Left kidney (tissue), 8 donors: ENCODE measurements at places on chromosomes 2 and 18.

DNA sequence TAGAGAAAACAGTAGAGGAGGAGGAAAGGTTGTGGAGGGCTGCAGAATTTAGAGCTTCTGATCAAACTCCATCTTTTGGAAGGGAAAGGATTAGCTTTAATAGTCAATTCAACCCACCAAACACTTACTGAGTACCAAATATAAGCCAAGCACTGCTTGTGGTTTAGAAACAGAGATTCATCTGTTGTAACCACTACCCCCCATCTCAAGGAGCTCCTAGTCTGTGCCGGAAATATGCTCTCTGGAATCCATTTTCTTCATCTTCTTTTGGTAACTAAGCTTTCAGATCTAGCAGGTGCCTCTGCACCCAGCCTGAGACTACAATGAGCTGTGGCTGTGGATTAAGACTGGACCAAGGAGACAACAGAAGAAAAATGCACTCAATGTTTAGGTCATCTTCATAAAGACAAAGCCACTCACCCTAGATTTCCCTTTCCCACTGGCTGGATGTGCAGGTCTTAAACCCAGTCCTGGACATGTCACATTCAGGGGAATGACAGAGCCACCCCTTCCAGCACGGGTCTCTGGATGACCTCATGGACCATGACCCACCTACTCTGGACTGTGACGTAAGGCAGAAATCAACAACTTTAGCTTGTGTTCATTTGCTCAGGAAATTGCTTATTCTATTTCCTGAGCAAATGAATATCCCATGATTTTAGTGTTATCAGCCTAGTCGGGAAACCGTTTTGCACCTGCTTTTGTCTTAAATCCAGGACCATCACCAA lies 52.9 kb downstream of the EPB41L3 start:
- DNase-seq = no peak

- DNase-seq = no peak
Observed at GRCh38 chr2:100895934-100896685, 76.2 kb downstream of the NPAS2 start.

- DNase-seq = peak; percentile 78
Observed at GRCh38 chr2:69012310-69013141, 453 bp upstream of the ANTXR1 start.

GRCh38 chr2:78009289-78009688 lies 487.1 kb upstream of the LRRTM4 start:
- no peak for DNase-seq

DNA sequence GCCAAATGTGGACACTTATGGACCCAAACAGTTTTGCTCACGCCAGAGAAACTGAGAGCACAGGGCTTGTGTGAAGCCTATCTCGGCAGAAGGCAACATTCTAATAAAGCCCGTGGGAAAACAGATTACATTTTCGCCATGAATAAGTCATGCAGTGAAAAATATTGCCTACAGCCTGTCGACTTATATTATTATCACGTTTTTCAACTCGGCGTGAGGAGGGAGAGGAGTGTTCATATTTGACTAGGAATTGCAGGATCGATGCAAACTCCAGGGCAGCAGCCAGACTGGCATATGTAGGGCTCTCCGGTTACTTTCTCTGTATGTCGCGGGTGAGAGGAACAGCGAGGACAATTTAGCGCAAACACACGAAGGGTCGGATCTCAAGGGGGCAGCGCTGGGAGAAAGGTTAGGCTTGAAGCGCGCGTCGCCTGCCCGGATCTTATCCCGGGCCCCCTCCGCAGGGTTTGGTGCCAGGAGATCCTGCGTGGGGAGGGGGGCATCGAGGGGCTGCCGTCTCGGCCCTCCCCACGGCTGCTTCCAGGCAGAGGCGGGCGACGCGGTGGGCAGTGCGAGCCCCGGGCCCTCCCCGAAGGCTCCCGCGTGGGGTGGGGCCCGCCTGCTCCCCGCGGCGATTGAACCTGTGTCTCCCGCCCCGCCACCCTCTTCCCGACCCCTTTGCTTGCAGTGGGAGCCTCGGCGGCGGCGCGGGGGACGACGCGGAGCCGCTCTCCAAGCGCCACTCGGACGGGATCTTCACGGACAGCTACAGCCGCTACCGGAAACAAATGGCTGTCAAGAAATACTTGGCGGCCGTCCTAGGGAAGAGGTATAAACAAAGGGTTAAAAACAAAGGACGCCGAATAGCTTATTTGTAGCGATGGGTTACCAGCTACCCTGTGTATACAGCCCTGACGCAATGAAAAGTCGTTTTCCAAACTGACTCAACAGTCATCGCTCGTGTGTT lies 4.4 kb downstream of the ADCYAP1 start:
- no peak for DNase-seq

GRCh38 chr2:36653967-36654694 lies 42.4 kb upstream of the VIT start:
- no peak for DNase-seq

- DNase-seq = no peak
Observed at GRCh38 chr2:86226636-86227520, 27.6 kb downstream of the MRPL35 start.

DNA sequence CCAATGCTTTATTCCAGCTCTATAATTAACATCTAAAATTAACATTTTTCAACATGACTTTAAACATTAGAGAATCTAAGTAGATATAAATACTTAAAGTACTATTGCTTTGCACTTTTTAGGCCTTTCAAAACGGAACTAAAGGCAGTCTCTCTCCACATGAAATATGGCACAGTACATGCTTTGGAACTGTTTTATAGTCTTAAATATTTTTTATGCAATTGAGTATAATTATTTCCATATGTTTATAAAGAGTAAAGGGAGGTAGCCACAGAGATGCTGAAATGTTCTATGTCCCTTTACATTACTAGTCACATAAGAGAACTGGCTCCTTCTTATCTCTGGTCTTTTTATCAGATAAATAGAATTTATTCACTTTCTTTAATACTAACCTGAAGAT lies 674.0 kb downstream of the PLCL1 start:
- no peak for DNase-seq

DNA sequence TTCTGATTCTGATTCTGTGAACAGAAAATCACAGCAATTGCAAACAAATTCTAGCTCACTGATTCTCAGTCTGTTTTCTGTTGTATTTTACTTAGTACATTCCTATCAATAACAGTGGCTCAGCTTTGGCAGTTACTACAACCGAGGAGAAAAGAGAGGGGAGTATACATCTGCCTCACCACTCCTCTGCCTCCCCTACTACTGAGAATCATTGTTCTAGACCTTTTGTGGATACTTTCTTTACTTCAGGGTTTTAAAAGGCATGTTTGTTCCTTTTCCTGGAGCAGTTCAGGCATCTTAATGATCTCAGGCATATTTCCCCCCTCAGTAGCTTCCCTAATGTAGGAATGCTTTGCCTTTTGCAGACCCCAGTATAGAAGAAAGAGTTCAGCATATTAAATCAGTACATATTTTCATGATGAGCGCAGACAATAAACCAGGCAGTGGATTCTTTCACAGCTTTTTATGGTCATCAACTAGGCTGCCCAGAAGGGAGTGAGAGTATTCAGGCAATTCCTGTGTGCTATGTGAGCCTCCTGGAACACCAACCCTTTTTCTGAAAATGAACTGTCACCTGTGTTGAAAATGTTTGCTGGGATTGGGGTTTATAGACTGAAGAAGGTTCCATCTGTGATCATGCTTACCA lies 10.3 kb downstream of the STAMBP start:
- no peak for DNase-seq

GRCh38 chr2:147632198-147632597 lies 212.6 kb upstream of the ACVR2A start:
- no peak for DNase-seq

DNA sequence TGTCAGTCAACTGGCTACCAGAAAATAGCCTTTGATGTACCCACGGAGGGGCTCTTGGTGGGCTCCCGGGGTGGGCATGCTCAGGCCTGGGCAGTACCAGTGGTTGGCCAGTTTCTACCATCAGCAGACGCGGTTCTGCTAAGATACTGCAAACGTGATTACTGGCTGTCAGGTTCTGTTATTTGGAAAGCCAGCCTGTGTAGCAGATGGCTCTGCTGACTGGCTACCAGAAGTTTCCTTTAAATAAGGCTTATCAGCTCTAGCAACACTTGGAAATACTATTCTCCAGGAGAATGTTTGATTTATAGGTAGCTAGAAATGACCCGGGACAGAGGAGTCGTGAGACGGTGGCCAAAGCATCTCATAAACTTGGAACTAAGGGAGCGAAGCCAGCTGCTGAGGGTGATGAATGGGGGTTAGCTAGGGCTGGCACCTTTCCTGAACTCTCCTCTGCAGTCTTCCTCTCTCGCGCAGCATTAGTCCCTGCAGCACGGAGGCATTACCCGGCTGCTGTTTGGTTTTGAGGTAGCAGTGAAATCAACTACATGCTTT lies 171.9 kb downstream of the AGAP1 start:
- peak; percentile 47 for DNase-seq

- peak; percentile 61 for DNase-seq
Observed at GRCh38 chr2:237072067-237072931, 13.4 kb upstream of the COPS8 start.

- no peak for DNase-seq
Observed at GRCh38 chr2:135256531-135257260, 204.6 kb downstream of the RAB3GAP1 start.

DNA sequence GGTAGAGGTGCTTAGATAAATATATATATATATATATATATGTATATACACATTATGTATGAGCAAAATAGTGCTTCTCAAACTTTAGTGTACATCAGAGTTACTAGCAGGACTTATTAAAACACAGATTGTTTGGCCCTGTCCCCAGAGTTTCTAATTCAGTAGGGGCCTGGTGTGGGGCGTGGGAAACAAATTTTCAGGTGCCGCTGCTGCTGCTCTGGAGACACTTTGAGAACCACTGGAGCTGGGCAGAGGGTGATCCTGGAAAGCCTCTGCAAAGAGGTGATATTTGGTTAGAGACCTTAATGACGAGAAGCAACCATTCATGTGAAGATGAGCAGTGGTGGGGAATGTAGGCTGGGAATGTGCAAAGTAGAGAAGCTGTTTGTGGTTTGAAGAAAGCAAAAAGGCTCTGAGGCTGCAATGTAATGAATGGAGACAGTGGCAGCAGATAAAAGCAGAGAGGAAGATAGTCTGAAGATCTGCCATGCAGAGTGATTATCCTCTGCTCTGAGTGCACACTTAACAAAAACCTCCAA lies 142.9 kb downstream of the PLCL1 start:
- DNase-seq = no peak

DNA sequence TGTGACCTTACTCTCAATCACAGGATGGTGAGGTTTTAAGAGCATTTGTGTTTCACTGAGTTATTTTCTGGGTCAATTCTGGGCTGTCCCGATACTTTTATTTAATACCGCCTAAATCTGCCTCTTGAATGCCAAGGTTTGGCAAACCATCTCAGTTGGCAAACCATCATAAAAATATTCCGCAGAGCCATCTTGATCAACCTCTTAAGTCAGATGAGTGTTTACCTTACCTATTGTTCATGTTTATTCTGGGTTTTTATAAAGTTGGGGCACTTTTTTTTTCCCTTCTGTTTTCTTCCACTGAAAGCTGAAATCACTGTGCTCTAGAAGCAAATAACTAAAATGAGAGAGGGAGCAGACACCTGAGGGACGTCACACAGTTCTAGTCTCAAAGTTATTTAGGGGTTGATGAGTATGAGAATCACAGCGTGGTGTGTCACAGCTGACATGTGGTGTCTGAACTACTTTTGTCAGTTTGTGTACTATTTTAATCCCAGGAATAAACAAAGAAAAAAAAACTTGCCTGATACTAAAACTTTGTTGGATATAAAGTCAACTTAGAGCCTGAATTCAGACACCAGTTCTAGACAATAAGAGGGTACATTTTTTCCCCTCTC lies 48.6 kb downstream of the ETAA1 start:
- no peak for DNase-seq

DNA sequence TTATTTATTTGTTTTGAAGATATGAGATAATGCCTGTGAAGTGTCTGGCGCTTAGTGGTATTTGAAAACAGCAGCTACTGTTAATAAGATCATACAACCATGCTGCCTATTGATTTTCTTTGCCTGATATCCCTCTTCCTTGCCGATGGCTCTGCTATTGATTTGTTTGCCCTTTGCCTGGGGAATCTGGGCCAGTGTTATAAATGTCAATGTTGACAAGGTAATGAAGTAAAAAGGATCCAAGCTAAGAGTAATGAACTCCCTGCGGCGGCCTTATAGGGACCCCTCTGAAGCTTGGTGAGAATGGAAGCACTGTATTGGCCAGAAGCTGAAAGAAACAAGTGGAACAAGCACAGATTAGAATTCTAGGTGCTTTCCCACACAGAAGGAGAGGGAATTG lies 854.6 kb downstream of the CNTNAP5 start:
- DNase-seq = no peak

DNA sequence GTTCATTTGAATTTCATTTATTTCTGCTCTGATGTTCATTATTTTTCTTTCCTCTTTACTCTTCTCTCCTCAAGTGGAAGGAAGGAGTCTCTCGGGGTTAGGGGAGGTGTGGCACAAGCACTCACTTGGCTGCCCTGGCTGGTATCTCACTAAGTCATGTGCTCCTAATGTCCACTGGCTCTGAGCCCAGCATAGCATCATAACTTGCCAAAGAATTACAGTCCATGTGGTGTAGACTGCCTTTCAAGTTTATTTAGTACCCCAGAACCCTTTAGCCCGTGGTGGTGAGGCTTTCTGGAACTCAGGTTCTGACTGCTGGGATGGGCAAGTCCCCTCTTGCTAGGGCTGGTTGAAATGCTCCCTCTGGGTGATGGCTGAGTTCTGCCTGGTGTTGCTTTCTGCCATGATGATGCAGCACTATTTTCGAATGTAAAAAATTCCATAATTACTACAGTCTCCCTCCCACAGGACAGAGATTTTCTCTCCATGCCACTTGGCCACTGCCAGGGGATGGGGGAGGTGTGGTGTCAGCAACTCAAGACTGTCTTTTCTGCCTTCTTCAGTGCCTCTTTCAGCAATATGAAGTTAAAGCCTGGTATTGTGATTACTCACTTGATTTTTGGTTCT lies 22.2 kb downstream of the SPAG16 start:
- DNase-seq = no peak

- DNase-seq = no peak
Observed at GRCh38 chr2:54582987-54583386, 126.9 kb downstream of the SPTBN1 start.

DNA sequence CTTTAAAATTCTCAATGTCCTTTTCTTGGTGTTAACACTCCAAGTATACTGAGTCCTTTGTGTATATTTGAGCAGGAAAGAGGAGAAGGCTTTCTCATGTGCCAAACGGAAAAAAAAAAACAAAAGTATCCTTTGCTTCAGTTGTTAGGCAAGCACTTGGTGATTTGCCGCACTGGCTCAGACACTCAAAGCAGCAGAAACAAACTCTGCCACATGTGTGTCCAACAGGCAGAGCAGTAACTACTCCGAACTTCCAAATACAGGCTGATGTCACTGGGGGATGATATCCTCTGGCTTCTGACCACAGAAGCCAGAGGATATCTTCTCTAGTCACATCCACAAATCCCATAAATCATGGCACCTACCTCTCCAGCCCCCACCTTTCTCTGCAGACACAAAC lies 108.0 kb upstream of the SALL3 start:
- no peak for DNase-seq

- peak; percentile 39 for DNase-seq
Observed at GRCh38 chr2:75787532-75788132, 76.9 kb upstream of the GCFC2 start.
